NCI-H187 (cell line): ENCODE measurements at places on chromosomes 2 and 18.

- no peak for DNase-seq
Observed at GRCh38 chr2:26195040-26195984, 22.4 kb downstream of the GAREM2 start.

DNA sequence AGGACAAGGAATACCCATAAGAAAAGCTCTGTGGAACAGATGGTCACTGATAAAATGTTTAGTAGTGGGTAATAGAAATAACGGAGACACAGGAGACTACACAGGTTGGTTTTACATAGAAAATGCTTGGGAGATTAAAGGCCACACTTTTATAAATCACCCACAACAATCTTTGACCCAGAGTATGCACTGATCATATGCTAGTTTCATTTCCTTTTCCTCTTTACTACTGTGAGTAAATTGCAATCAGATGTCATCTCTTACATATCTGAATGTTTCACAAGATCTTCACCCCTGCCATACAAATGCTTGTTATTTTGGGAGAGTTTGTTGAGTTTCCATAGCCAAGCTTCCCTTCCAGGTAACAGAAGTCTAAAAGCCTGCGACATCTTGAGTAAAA is 978.4 kb upstream of the KLHL29 start:
- no peak for DNase-seq

DNA sequence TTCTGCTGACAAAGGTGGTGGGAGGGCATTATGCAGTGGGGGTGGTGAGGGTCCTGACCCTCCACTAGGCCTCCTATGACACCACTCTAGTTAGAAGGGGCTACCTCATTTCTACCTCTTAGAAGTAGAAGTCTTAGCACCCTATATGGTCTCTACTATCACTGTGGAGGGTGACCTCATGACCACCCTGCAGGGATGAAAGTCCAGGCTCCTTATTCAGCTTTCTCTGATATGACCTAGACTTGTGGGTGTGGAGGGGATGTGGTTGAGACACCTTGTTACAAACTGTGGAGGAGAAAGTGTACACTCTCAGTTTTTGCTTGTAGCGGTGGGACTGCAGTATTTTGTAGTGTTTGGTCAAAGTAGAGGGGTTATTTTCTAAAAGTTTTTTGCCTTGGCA is 18.6 kb downstream of the TMEM182 start:
- DNase-seq = no peak

- DNase-seq = no peak
Observed at GRCh38 chr2:88838165-88838635, 146.7 kb downstream of the RPIA start.

DNA sequence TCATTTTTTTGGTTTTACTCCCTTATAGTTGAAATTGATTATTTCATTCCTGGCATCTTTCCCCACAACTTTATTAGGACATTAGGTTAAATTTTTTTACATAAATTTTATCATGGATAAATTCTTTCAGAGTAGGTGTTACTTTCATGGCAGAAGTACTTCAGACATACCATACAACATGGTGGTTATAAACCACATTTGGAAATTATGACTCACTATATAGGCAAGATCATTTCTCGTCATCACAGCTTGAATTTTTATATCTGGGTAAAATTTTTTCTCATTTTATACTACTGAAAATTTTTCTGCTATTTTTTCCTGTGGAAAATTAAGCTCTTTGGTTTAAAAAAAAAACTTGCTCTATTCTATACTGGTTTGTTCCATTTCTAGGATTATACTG is 111.9 kb upstream of the COL5A2 start:
- no peak for DNase-seq

DNA sequence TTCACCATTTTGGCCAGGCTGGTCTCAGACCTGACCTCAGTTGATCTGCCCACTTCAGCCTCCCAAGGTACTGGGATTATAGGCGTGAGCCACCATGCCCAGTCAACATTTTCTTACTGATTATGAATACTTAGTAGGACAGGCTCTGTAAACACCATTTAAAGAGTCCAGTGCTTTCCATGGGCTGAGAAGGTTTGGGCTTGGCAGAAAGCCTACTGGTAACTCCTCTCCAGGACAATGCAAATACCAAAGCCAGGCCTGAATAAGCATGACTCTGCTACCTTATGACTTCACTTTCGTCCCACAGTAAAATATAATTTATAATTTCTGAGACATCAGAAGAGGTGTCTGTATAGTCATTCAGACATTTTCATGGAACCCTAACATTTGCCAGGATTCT is 60.2 kb upstream of the FAM117B start:
- no peak for DNase-seq

- DNase-seq = no peak
Observed at GRCh38 chr2:38152035-38152434, 76.1 kb upstream of the CYP1B1 start.

DNA sequence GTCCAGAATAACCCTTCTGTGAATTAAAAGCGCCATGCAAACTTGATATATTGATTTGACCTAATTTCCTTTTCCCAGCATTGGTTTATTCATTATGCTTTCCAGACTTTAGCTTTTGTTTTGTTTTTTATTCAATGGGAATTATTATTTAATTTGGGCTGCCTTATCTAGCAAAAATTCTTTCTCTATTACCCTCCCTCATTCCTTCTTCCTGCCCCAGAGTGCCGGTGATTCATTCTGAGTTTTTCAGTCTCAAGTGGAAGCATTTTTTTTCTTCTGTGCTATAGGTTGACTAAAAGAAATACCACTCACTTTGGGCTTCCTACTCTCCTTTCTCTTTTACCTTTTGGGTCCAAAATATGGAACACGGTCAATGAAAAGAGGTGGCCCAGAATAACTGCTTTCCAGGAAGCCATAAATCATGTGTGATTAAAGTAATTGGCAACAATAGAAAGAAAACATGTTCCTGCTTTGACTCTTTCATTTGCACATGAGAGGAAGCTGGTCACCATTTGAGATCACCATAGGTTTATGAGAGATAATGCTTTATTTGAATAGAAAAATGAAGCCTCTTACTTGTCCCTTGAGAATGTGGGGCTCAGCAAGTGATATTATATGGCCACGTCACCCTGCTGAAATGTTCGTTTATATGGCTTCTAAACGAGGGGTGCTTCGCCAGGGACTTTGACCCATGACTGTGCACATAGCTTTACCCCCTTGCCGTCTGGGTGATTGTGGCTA is 422.8 kb upstream of the ZEB2 start:
- no peak for DNase-seq
